Stimulated activated naive B cell treated with anti-CD40 and anti-IgM and Interleukin-4, amounts not matched to agents 10 μg/mL and 1 μg/mL and 100 μg/mL, for 72 hours (primary cell): ENCODE measurements at places on chromosomes 1 and 21.

- DNase-seq: no peak
Observed at GRCh38 chr1:187691439-187691838, 862.7 kb downstream of the PLA2G4A start.

DNA sequence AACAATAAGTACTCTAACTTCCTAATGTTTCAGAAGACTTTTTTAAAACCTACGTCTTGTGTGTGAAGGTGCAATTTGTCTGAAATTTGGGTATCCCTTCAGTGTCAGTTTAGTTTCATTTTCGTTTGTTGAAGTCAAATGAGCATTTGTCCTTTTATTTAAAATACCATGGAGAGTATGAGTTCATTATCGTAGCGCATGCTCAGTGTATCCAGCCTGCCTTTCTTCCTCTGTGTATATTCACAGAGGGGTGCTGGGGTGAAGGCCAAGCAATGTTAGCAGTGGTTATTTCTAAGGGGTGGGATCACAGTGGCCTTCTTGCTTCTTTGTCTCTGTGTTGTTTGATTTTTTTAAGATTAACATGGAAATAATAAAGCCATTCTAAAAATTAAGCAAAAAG, 43.2 kb downstream of the CNN3 start:
- DNase-seq: no peak

GRCh38 chr21:38486221-38486620, 12.1 kb downstream of the ERG start:
- no peak for DNase-seq

GRCh38 chr21:35861661-35862060, 198.7 kb downstream of the SETD4 start:
- no peak for DNase-seq

DNA sequence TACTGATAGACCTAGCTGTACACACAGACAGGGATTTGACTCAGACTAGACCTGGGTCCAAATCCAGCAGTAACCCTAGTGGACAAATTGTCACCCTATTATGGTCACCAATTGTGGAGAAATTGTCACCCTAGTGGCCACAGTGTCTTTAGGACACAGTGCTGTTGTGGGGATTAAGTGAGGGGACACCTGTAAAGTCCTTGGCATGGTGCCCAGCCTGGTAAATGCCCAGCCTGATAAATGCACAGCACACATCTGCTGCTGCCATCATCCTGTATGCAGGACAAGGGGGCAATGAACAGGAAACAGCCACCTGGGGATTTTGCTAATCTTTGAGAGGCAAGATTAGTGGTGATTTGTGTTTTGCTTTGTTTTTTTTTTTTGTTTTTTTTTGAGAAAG, 2.3 kb downstream of the TMEM61 start:
- DNase-seq: no peak

GRCh38 chr21:41364308-41364707, 2.5 kb downstream of the MX2 start:
- no peak for DNase-seq
